ENCODE measurements at places on chromosomes 4 and X.

DNA sequence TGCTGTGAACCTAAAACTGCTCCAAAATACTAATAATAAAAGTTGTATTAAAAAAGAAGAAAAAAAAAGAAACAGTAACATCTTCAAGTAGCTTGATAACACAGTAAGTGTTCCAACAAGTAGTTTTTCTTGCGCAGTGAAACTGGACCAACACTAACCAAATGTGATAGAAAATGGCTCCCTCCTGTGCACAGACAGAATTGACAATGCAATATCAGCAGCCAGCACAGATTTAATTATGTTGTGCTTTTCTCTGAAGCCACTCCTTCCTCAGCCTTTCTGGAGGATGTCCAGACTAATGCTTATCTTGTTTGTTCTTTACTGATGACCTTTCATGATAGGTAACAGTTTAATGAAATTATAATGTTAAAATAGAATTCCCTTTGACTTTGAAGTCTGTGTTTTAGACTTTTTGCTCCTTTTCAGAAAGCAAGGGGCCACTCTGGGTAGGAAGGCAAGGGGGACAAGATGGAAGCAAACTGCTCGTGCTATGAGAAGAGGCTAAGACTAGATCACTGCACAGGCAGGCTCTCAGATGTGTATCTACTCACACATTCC lies 147.1 kb upstream of the RPL34 start:
- DNase-seq = no peak

- DNase-seq = no peak
Measured at GRCh38 chrX:4485912-4486311, 772.5 kb upstream of the PRKX start.

DNA sequence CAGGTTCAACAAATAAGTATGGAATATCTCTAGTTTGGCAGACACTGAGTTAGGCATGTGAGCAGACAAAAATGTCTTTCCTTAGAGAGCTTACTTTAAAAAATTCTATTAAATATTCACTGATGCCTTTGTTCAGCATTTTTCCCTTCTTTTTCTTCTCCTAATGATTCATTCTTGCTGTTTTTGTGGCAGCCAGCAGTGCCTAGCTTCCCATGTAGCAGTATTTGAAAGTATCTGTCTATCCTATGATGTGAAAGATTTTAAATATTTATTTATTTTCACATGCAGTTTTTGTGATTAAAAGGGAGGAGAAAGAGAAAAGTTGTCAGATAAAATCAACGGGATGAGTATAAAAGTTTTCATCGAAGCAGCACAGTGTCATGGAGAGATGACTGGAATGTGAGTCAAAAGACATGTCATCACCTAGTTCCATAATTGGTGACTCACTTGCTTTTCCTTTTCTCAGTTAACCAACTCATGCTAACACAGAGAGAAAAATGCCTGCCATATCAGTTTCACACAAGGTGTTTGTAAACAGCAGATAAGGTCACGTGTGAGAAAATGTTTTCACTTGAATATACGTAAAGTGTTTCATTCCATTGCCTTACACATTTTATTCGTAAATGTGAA lies 69.8 kb downstream of the BMPR1B start:
- DNase-seq = no peak

GRCh38 chr4:139782926-139783522 lies 117.4 kb downstream of the MGST2 start:
- DNase-seq = no peak

GRCh38 chr4:146134761-146135445 lies 40.6 kb upstream of the LSM6 start:
- peak; percentile 72 for DNase-seq

- DNase-seq = no peak
Measured at GRCh38 chrX:145405012-145405411, 157.7 kb downstream of the SPANXN1 start.

GRCh38 chrX:71992711-71993110 lies 82.1 kb downstream of the NHSL2 start:
- DNase-seq = no peak

GRCh38 chrX:17021851-17022604 lies 75.6 kb downstream of the REPS2 start:
- DNase-seq = no peak

- DNase-seq = no peak
Measured at GRCh38 chrX:132918523-132918922, 39.9 kb downstream of the HS6ST2 start.

DNA sequence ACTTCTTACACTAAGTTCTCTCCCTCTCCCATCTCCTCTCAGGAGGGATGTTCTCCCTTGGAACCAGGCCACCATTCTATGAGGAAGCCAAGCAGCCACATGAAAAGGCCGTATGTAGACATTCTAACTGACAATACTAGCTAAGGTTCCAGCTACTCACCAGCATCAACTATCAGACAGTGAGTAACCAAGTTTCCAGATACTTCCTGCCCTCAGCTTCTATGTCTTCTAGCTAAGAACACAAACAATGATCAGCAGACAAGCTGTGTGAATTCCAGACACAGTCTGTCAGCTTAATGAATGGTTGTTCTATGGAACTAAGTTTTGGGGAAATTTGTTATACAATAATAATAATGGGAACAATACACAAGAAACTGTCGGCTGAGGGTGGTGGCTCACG lies 50.8 kb downstream of the SMIM14 start:
- DNase-seq = no peak

GRCh38 chrX:2628751-2629315 lies 62.3 kb upstream of the CD99 start:
- no peak for DNase-seq

- peak; percentile 63 for DNase-seq
Measured at GRCh38 chrX:81195712-81196111, 6.0 kb downstream of the HMGN5 start.

DNA sequence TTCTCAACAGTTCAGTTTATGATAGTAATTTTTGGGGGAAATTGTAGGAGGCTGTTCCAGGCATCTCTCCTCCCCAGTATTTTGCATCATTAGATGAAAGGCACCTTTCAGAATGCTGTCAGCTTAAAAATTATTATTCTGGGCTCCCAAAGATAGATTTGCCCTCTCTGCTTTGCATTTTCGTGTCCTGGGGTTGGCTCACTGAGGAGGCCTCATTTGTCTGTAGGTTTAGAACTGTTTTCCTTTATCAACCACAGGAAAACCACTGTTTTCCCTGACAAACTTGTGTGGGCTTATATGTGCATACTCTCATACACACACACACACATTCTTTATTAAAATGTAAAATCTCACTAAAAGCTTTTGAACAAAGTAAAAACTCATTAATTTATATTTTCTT lies 197.2 kb upstream of the VCX3A start:
- no peak for DNase-seq

GRCh38 chr4:142728233-142728632 lies 117.9 kb downstream of the INPP4B start:
- no peak for DNase-seq

DNA sequence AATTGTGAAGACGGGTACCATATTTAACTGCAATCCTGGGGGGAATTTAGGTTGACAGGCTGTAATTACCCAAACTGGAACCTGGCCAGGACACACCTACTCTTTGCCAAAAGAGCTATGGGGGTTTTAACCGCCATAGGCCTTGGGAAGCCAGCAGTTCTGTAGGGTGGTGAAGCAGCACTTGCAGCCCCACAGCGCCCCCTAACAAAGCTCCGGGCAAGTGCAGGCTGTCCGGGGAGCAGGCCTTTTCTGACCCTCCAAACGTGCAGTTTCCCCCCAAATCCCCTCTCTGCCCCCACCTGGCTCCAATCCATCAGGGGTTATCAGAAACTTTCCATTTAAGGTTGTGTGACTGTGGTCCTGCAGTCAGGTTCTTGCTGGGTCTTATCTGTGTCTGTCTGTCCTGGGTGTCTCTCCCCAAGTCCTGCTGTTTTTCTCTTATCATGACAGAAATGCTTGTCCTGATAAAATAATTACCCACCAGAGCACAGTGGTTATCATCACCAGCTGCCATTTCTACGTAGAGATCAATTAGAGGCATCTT lies 350.9 kb downstream of the MID1IP1 start:
- DNase-seq = no peak

GRCh38 chrX:52977953-52978352 lies 19.6 kb upstream of the FAM156A start:
- no peak for DNase-seq

DNA sequence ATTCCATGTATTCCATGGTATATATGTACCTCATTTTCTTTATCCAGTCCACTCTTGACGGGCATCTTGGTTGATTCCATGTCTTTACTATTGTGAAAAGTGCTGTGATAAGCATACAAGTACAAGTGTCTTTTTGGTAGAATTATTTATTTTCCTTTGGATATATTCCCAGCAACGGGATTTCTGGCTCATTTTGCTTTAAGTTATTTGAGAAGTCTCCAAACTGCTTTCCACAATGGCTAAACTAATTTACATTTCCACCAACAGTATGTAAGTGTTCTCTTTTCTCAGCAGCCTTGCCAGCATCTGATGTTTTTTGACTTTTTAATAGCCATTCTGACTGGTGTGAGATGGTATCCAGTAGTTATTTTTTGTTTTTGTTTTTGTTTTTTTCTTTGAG lies 17.6 kb upstream of the FAT4 start:
- DNase-seq = no peak

- no peak for DNase-seq
Measured at GRCh38 chr4:6425336-6425735, 47.1 kb downstream of the PPP2R2C start.

DNA sequence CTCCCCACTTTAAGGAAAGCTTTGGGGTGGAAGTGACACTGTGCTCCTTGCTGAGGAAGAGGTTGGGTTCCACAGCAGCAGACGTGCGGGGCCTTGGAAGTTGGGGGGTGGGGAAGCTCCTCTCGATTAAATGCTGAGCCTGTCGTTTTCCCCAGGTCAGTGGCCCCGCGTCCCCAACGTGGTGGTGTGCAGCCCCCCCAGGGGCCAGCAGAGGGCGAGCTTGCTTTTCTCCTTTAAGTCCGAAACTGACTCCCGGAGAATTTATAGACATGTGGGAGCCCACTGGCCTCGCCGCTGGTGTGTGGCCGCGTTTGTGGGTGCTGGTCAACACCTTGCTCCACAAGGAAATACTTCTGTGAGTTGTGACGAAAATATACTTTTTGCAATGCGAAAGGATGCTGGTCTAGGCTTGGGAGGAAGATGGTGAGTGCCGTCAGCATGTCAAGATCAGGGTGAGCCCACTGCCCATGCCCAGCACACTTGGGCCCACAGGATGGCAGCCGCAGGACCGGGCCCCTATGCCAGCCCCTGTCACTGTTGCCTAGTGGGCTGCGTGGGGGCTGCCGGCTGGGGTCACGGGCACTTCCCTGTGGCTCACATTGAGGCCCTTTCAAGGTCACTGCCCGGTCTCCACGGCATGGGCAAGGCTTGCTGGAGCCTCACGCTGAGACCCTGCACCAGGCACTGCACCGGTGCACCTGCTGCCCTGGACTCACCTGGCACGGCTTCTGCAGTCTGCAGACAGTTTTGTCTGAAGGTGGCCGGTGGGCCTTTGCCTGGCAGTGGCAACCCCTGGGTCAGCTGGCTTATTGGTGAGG lies 9.4 kb downstream of the UVSSA start:
- DNase-seq = peak; percentile 70

- no peak for DNase-seq
Measured at GRCh38 chr4:32519060-32519459, 1798.9 kb downstream of the PCDH7 start.

DNA sequence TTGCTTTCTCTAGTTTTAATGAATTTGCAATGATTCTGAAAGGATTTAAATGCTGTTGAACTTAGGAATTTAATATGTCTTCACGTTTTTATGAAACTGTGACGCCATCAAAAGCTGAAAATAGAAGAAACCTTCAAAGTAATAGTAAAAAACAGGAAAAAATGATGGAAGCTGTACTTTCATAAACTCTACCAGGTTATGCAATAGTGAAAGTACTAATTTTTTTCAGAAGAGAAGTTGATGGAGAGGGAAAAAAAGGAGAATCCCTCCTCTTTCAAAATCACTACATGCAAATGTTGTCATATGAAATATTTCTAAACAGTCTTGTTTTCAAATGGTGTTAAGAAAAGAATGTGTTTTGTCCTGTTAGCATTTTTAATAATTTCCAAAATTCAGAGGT lies 73.6 kb downstream of the ZNF330 start:
- DNase-seq = no peak

DNA sequence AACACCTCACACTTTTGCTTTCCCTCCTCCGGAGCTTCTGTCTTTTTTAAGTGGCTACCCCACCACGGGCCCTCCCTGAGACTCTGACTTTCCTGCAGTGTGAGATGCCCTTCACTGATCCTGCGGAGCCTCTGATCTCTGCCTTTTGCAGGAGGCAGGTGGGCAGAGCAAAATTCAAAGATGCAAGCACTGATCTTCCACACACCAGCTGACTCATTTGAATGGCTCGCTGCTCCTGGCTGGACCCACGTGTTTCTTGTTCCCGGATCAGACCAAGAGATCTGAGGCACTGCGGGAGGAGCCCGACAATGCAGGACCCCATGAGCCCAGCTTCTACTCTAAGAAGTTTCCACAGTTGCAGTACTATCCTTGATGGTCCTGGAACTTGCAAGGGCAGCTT lies 1607.9 kb upstream of the TENM3 start:
- DNase-seq = no peak

- no peak for DNase-seq
Measured at GRCh38 chrX:151815398-151815797, 80.9 kb downstream of the CNGA2 start.

GRCh38 chrX:34790026-34790425 lies 132.9 kb upstream of the TMEM47 start:
- no peak for DNase-seq

GRCh38 chr4:120331486-120332370 lies 265.1 kb upstream of the MAD2L1 start:
- DNase-seq = no peak

- DNase-seq = no peak
Measured at GRCh38 chr4:42248972-42249371, 96.5 kb upstream of the BEND4 start.

- DNase-seq = no peak
Measured at GRCh38 chr4:25743971-25744370, 88.3 kb downstream of the SLC34A2 start.

- DNase-seq = no peak
Measured at GRCh38 chr4:102730968-102731533, 29.7 kb downstream of the MANBA start.

DNA sequence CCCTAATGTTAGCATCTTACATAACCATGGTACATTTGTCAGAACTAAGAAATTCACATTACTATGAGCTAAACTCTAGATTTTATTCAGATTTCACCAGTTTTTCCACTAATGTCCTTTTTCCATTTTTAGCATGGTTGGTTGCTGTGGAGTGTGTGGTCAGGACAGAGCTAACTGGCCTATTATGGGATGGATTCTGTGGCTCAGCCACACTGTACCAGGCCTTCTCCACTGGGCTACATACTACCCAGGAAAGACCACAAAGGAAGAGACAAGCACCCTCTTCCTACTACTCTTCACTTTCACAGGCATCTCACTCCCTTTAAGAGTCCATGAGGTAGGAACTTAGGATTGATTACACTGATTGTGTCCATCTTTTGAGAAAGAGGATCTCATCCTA lies 67.4 kb downstream of the ZNF827 start:
- no peak for DNase-seq

GRCh38 chrX:118536687-118537461 lies 41.3 kb downstream of the DOCK11 start:
- no peak for DNase-seq

- DNase-seq = no peak
Measured at GRCh38 chr4:95957054-95957453, 117.2 kb downstream of the PDHA2 start.

- no peak for DNase-seq
Measured at GRCh38 chrX:8755813-8756212, 23.9 kb upstream of the ANOS1 start.
